ENCODE measurements at places on chromosomes 2 and 18. TPM values are rescaled to one million over a fixed set of nuclear protein-coding genes. Genes with fewer than 3 reads are reported as not detected.

GRCh38 chr2:191691016-191691735, 13.2 kb downstream of the NABP1 start:
- peak; percentile 71 for DNase-seq

DNA sequence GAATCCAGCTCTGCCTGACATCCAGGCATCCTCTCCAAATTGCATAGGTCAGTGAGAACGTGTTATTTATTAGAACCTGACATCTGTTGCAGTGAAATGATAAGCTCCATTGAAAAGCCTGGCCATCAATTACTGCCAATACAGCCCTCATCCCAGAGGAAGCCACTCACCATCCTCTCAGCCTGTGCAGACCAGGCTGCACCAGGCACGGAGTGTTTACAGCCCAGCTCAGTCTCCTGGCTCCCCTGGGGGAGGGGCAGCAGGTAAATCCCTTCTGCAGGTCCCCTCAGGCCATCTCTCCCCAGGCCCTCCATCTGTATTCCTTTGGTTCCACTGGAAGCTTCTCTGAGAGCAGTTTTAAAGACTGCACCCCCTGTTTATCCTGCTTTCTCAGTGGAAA, 82.6 kb upstream of the FOSL2 start:
- DNase-seq, result no peak

DNA sequence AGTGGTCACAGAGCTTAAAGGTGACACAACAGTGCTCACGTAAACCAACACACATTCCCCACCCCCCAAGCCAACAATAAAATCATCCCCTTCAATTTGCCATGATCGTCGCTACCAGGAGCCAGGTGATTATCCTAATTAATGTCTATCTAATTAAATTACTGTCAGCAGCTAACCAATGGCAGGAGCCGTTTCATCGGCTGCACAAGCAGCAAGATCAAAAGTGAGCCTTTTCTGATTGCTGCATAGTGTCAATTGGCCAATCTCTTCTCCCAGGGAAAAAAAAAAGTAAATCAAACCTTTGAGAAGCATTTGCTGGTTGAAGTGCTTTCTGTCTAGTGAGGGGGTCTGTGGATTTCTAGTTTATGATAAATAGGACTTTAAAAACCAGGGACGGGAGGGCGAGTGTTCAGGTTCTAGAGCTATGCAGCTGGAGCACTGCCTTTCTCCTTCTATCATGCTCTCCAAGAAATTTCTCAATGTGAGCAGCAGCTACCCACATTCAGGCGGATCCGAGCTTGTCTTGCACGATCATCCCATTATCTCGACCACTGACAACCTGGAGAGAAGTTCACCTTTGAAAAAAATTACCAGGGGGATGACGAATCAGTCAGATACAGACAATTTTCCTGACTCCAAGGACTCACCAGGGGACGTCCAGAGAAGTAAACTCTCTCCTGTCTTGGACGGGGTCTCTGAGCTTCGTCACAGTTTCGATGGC, at the start of gene TBR1:
TBR1 (plus strand) TSS at position 311 of the 721 bp plus-strand sequence; CDS start at position 425, 114 bp downstream.
- DNase-seq, result no peak

The LAMA1 gene
- not detected for total RNA-seq

The BARD1 gene
- total RNA-seq, result 42.0 TPM

Measured in PC-9 (cell line).